ENCODE measurements at places on chromosomes 3 and 15. TPM values are rescaled to one million over a fixed set of nuclear protein-coding genes. Genes with fewer than 3 reads are reported as not detected.

SLC15A2 gene
- total RNA-seq = 0.19 TPM

CD80 gene
- total RNA-seq = not detected

DOCK3 gene
- total RNA-seq = 3.1 TPM

LMAN1L gene
- total RNA-seq = 0.32 TPM

AMT gene
- total RNA-seq = 5.2 TPM

RBP2 gene
- total RNA-seq = not detected

CD96 gene
- 1.0 TPM for total RNA-seq

GOLGA8S gene
- total RNA-seq = 0.14 TPM

GRCh38 chr15:78390826-78391225 lies 47.2 kb upstream of the IREB2 start:
- H3K36me3 ChIP-seq = no peaks in the 10 kb centered on the region
- no peaks in the 10 kb centered on the region for H3K4me1 ChIP-seq
- peak; percentile 11 for DNase-seq
- H3K27me3 ChIP-seq = peaks cover 27% of the 10 kb centered on the region
- H3K4me3 ChIP-seq = no peak overlapping the region
- no peak overlapping the region for H3K27ac ChIP-seq

GRCh38 chr3:127734754-127735473 lies 62.2 kb downstream of the ABTB1 start:
- no peaks in the 10 kb centered on the region for H3K36me3 ChIP-seq
- peak overlapping the region; percentile 85 for H3K27ac ChIP-seq
- peak; percentile 99 for DNase-seq
- H3K4me3 ChIP-seq = peak overlapping the region; percentile 27
- no peaks in the 10 kb centered on the region for H3K27me3 ChIP-seq

DNA sequence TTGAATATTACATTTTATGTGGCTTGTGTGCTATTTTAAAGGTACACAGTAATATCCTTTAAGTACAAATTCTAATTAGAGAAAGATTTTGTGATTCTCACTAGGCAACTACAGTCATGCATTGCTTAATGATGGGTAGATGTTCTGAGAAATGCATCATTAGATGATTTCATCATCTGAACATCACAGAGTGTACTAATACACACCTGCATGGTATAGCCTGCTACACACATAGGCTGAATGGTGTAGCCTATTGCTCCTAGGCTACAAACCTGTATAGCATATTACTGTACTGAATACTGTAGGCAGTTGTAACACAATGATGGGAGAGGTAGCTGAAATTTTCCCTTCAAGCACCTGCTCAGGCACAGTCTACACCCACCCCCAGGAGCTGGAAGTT lies 217.4 kb upstream of the EOMES start:
- H3K27ac ChIP-seq = no peak overlapping the region
- DNase-seq = no peak
- H3K36me3 ChIP-seq = no peaks in the 10 kb centered on the region

GRCh38 chr3:150264561-150265279 lies 143.4 kb upstream of the TSC22D2 start:
- no peaks in the 10 kb centered on the region for H3K4me1 ChIP-seq
- H3K36me3 ChIP-seq = no peaks in the 10 kb centered on the region
- no peaks in the 10 kb centered on the region for H3K27me3 ChIP-seq
- no peak for DNase-seq

- H3K27ac ChIP-seq = no peak overlapping the region
- no peak overlapping the region for H3K4me3 ChIP-seq
- H3K4me1 ChIP-seq = no peaks in the 10 kb centered on the region
- H3K27me3 ChIP-seq = no peaks in the 10 kb centered on the region
- no peaks in the 10 kb centered on the region for H3K36me3 ChIP-seq
Measured at GRCh38 chr15:81814882-81815455, 230.8 kb downstream of the MEX3B start.

- H3K4me3 ChIP-seq = no peak overlapping the region
- H3K27me3 ChIP-seq = no peaks in the 10 kb centered on the region
- peaks cover 8% of the 10 kb centered on the region for H3K4me1 ChIP-seq
- no peak overlapping the region for H3K27ac ChIP-seq
- no peaks in the 10 kb centered on the region for H3K36me3 ChIP-seq
Measured at GRCh38 chr15:69787791-69788190, 309.9 kb downstream of the TLE3 start.

DNA sequence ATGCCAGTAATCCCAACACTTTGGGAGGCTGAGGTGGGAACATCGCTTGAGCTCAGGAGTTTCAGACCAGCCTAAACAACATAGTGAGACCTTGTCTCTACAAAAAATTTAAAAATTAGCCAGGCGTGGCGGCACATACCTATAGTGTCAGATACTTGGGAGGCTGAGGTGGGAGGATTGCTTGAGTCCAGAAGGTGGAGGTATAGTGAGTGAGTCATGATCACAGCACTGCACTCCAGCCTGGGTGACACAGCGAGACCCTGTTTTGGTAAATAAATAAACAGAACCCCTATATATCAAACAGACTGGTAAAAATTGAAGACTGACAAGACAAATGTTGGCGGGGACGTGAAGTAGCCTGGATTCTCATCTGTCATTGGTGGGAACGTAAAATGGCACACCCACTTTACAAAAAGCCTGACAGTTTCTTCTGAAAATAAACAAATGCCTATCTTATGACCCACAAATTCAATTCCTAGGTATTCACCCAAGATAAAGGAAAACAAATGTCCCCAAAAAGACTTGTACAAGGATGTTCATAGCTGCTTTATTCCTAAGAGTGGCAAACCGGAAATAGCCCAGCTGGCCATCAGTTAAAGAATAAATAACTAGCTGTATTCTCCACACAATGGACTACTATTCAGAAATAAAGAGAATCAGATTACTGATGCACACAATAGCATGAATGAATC lies 47.0 kb upstream of the GK5 start:
- H3K27me3 ChIP-seq = no peaks in the 10 kb centered on the region
- H3K36me3 ChIP-seq = no peaks in the 10 kb centered on the region
- H3K4me1 ChIP-seq = peaks cover 8% of the 10 kb centered on the region
- H3K4me3 ChIP-seq = no peak overlapping the region

DNA sequence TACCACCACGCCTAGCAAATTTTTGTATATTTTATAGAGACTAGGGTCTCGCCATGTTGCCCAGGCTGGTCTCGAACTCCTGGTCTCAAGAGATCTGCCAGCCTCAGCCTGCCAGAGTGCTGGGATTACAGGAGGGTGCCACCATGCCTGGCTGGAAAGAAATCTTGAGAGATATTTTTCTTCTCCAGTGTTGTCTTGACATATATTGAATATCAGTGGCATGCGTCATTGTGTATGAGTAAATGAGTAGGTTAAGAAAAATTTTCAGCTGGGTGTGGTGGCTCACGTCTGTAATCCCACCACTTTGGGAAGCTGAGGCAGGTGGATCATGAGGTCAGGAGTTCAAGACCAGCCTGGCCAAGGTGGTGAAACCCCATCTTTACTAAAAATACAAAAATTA lies 3.5 kb upstream of the PIF1 start:
- no peaks in the 10 kb centered on the region for H3K36me3 ChIP-seq
- no peaks in the 10 kb centered on the region for H3K27me3 ChIP-seq
- H3K4me1 ChIP-seq = peaks cover 18% of the 10 kb centered on the region
- no peak overlapping the region for H3K27ac ChIP-seq

GRCh38 chr3:7682822-7683229 lies 818.8 kb upstream of the LMCD1 start:
- H3K27me3 ChIP-seq = no peaks in the 10 kb centered on the region
- no peak overlapping the region for H3K4me3 ChIP-seq
- peaks cover 9% of the 10 kb centered on the region for H3K4me1 ChIP-seq
- H3K36me3 ChIP-seq = no peaks in the 10 kb centered on the region
- DNase-seq = peak; percentile 97
- H3K27ac ChIP-seq = peak overlapping the region; percentile 51

DNA sequence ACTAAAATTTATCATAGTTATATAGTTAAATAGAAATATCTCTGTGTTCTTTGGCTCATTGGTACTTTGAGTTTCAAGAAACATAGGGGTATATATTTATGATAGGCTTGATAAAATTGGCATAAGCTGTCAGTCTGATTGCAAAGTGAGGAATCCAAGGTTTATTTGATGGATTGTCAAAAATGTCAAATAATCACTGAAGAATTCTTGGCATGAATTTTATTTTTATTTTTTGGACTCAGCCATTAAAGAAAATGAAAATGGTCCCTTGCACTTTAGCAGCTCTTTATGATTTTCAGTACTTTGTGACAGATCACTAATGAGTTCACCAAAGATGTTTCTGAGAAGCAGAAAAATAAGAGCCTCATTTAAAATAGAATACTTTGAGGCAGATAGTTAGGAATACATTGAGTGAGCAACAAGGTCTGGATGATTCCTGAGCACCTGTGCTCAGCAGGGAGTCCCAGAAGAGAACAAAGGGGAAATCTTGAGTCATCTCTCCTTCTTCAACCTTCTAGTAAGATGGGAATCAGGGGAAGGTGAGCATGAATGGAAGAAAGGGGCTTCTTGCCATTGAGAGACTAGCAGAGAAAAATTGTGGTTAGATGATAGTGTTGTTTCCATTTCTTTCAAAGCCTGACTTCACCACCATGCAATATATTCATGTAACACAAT lies 85.3 kb upstream of the VEPH1 start:
- no peak for DNase-seq
- H3K4me3 ChIP-seq = no peak overlapping the region
- H3K27ac ChIP-seq = no peak overlapping the region

DNA sequence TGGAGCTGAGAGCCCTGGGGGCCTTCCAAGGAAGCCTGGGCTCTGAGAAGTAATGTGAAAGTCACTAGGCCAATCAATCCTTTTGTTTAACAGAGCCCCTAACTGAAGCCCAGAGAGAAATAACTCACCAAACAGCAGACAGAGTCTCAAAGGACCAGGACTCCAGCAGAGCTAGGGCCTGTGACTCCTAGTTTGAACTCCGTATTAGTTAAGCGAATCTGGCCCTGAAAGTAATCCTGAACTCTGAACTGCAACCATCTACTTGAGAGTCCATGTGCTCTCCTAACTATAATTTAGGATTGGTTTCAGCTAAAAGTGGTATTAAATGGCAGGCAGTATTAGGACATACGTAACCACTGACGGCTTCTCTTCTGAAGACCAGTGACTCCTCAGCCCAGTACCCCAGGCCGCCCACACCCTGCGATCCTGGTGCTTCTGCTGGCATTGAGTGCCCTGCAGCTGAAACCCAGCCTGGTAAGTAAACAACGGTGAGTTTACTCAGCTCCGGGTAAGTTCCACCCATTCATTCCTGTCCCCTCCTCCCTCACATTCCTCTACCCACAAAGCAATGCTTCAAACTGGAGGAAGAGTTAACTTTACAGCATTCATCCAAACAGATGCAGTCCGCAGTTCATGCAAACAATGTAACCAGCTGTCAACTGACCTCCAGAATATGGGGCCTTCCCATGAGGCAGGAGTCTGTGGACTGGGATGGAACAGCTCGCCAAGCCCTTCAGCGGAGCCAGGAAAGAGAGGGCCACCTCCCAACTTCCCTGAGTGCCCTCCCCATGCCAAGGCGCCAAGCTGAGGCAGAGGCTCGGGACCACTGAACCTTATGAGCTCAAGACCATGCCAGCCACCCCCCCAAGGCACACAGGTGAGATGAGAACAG lies 7.3 kb downstream of the MYO5C start:
- no peak overlapping the region for H3K27ac ChIP-seq
- H3K36me3 ChIP-seq = no peaks in the 10 kb centered on the region
- H3K4me1 ChIP-seq = no peaks in the 10 kb centered on the region
- no peak overlapping the region for H3K4me3 ChIP-seq

DNA sequence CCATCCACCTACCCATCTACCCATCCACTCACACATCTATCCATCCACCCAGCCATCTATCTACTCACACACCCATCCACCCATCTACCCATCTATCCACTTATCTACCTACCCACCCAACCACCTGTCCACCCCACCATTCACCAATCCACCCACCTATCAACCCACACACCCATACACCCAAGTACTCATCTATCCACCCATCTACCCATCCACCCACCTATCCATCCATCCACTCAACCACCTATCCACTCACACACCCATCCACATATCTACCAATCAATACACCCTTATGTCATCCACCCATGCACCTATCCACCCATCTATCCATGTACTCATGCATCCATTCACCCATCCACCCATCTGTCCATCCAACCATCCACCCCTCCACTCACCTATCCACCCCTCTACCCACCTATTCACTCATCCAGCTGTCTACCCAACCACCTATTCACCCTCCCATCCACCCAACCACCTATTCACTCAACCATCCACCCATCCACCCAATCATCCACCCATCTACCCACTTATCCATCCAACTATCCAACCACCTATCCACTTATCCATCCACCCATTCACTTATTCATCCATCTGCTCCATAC lies 109.8 kb downstream of the CHSY1 start:
- H3K36me3 ChIP-seq = no peaks in the 10 kb centered on the region
- no peak for DNase-seq
- no peak overlapping the region for H3K4me3 ChIP-seq
- peaks cover 25% of the 10 kb centered on the region for H3K4me1 ChIP-seq

DNA sequence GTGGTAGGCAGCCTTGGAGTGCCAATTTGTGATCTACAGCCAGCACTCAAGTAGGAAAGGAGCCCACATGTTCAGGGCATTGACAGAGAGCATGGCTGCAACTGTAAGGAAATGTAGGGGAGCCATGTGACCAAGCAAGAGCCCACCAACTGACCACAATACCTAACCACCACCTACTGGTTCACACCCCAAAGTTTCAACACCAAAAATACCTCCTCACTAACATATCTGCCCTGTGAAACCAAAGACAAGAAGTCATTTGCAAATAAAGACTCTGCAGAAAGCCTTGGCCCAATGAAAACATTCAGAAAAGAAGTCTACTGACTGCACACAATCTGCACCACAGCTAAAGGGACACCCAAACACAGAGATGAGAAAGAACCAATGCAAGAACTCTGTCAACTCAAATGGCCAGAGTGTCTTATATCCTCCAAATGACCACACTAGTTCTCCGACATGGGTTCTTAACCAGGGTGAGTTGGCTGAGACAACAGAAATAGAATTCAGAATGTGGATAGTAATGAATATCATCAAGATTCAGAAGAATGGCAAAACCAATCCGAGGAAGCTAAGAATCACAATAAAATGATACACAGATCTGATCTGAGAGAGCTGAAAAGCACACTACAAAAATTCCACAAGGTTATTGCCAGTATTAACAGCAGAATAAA lies 40.6 kb downstream of the SLC9C1 start:
- H3K4me3 ChIP-seq = no peak overlapping the region
- no peaks in the 10 kb centered on the region for H3K27me3 ChIP-seq
- H3K36me3 ChIP-seq = no peaks in the 10 kb centered on the region
- DNase-seq = no peak
- no peak overlapping the region for H3K27ac ChIP-seq
- no peaks in the 10 kb centered on the region for H3K4me1 ChIP-seq
